ENCODE measurements at places on chromosomes 2 and 18. TPM values are rescaled to one million over a fixed set of nuclear protein-coding genes. Genes with fewer than 3 reads are reported as not detected.

Gene ATL2
- 68.0 TPM for total RNA-seq

Gene PLCD4
- total RNA-seq: 0.29 TPM

DNA sequence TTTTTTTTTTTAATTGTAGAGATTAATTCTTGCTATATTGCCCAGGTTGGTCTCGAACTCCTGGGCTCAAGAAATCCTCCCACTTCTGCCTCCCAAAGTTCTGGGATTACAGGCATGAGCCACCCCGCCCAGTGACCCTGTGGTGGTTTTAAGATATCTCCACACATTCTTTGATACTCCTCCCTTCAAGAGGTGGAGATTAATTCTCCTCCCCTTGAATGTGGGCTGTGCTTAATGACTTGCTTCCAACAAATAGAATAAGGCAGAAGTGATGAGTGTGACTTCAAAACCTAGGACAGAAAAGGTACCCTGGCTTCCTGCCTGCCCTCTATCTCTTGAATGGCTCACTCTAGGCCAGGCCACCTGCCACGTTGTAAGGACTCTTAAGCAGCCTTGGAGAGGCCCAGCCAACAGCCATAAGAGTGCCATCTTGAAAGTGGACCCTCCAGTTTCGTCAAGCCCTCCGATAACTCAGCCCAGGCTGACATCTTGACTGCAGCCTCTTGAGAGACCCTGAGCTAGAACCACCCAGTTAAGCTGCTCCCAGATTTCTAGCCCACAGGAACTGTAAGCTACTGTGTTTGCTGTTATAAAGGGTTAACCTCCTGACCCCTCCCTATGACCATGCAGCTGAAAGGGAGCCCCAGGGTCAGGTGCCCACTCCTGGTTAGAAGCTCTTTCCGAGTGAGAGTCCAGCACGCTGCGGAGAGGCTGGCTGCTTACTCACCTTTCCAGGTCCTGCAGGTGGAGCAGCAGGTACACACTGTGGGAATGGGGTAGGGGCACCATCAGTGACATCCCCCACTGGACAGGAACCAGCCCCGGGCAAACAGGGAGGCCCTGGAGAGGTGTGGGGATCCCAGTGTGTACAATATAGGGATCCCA lies 27.6 kb downstream of the MRPL35 start:
- no peak for DNase-seq

DNA sequence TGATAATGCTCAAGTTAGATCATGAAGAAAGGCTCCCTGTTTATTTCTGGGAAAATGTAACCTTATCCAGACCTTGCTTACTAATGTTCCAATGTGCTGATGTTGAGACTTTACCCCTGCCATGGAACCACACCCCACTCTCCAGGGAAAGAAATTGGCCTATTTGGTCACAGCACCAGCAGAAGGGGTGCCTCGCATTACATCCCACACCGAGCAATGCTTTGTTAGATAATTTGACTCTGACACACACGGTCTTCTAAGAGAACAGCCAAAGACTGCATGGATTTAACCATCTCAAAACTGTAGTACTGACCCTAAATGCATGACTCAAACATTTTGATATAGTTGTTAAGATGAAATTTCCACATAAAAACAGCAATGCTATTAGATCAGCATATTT lies 152.1 kb upstream of the CCDC150 start:
- no peak for DNase-seq

DNA sequence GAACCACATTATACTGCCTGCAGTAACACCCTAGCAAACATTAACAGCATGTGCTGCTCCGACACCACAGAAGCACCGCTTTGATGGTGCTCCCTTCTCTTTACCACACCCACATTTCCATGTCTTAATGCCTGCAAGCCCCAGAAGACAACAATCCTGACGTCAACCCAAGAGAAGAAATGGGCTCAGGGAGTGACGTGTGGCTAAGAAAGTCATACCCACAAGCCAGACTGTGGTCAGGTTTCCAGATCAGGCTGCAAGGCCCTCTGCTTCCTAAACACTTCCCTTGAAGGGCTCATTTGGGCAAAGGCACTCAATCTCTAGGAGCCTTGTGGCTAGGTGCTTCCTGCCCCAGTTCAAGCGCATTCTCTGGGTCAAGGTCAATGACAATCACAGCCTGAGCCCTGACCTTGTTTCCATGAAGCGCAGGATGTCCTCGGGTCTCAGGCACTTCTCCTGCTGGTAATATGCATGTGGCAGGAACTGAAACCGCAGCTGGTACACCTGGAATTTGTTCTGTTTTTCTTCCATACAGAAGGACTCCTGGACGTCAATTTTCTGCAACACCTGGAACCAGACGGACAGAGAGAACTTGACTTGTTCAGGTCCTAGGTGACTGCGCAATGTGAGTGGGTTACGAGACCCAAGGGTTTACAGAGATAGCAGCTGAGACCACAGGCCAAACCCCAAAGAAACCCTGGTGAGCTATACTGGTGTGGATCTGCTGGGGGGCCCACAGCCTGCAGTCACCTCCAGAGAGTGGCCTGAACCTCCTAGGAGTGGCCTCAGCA lies 67.2 kb downstream of the POLR1A start:
- no peak for DNase-seq

Gene MREG
- 8.3 TPM for total RNA-seq
